Memory B cell (primary cell): ENCODE measurements at places on chromosomes 16 and 17.
A peak's percentile ranks its signal among the peaks of the same experiment; 100 is the strongest.

GRCh38 chr17:69333561-69333960 is 6.6 kb upstream of the ABCA5 start:
- DNase-seq, result no peak

DNA sequence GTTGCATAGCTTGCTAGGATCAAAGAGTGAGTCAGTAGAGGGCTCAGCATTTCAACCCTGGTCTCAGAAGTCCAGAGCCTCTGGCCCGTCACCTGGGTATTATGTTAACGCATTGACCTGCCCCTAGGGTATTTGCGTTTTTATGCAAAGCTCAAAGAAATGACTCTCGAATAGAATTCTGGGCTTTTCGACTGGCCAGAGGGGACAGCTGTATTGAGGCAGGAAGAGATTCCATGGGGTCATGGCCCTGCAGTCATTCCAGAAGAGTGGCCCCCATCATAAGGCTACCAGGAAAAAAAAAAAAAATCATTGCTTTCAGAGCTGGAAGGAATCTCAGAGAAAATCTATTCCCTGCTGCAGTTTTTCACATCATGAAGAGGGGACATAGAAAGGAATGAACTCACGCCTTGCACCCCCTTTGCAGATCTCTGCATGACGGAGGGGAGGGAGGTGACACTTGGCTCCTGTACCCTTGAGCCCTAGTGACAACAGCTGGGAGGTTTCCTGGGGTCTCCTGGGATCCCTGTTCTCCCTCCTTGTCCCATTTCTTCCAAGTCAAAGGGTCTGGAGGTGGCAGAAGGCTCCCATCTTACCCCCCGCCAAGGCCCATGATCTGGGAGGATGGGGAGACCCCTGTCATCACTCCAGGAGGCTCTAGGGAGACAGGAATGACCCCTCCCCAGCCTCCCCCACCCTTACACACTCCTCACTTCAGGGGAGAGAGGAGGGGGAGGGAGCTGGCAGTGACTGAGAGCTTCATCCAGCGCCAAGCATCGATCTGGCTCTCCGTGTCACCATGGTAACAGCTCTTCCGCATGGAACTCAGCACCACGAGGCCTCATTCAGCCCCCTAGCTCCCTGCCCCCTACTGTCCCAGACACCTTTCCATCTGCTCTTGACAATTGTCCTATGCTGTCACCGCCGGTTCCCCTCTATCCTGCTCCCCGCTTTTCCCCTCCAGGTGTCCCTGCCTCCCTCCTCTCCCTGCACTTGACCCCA is 35.8 kb downstream of the GP2 start:
- DNase-seq, result no peak

GRCh38 chr17:72113751-72114150 is 7.1 kb upstream of the SOX9 start:
- DNase-seq, result no peak

DNA sequence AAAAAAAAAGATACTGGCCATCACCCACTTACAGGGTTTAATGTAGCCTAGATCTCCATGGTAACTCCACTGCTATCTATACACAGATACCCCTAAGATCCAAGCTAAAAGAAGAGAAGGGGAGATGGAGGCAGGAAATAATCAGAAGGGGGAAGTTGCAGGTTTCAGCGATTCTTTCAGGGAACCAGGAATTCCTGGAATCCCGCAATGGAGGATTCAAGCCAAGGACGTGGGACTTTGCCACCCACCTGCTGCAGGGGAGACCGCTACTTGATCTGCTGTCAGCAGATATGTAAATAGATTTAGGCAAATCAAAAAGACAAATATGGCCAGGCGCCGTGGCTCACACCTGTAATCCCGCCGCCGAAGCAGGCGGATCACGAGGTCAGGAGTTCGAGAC is 121.1 kb downstream of the AIPL1 start:
- DNase-seq, result no peak

GRCh38 chr17:72215928-72216327 is 95.1 kb downstream of the SOX9 start:
- no peak for DNase-seq

GRCh38 chr17:45581860-45582259 is 91.3 kb upstream of the PLEKHM1 start:
- no peak for DNase-seq

DNA sequence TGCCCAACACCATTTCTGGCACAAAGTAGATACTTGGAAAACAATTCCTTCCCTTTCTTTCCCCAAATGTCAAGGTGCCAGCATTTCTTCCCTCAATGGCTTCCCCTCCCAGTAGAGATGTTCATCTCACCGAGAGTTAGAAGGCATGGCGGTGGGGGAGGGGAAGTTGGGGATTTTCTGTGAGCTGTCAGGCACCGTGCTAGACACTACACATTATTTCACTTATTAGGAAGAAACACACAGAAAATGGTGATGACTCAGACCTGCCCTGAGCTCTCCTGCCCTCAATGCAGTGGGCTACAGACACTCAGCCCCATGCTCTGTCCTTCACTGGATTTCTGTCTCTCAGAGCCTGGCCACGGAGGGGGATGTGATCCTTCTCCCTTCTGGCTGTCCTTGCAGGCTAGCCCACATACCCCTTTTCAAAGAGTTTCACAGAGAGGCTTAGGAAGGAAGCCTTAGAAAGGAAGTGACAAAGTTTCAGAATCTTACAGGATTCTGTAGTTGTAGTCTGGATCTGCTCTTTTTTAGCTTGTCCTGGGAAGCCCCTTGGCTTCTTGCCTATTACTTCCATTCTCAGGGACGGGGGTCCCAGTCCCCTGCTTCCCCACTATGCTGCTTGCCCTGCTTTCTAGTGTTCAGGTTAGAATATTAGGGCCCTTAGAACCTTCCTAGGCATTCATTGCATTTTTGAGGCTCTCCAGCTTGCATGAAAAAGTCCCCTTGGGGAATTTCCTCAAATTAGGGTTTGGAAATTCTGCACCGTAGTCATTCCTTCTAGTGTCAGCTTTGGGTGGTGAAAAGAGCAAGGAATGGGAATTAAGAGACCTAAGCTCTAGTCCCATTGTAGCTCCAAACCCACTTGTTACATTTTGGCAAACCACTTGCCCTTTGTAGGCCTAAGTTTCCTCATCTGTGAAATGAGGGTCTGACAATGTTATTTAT is 12.2 kb upstream of the CCL5 start:
- DNase-seq, result no peak

DNA sequence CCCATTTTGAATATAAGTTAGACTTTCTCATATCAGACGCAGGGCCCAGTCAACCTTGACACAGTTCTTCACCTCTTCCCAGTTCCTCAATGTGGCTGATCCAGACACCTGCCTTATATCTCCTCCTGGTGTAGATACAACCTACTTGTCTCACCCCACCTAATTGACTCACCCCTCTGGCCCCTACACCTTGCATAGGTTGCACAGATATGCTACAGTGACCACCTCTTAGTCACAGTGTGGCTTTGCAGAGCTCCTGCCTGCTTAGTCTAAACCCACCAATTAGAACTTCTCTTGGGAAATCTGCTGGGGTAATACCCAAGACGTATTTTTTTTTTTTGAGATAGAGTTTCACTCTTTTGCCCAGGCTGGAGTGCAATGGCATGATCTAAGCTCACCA is 16.8 kb downstream of the CHP2 start:
- no peak for DNase-seq

DNA sequence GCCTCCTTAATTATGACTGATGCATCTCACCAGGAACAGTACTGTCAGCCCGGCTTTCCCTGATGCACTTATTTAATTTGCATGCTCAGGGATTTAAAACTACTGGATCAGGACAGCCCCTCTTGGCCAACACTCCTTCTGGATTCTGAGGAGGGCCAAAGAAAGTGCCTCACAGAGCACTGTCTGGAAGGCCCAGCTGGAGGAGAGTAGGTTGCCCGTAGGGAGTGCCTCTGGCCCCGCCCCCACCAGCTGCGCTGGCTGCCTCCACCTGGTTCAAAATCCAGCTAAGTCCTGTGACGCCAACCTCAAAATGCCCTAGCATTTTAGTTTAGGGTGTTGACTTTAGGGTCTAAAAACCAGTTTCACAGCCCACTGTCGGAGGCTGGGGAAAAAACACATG is 49.4 kb upstream of the SREBF1 start:
- DNase-seq, result no peak

DNA sequence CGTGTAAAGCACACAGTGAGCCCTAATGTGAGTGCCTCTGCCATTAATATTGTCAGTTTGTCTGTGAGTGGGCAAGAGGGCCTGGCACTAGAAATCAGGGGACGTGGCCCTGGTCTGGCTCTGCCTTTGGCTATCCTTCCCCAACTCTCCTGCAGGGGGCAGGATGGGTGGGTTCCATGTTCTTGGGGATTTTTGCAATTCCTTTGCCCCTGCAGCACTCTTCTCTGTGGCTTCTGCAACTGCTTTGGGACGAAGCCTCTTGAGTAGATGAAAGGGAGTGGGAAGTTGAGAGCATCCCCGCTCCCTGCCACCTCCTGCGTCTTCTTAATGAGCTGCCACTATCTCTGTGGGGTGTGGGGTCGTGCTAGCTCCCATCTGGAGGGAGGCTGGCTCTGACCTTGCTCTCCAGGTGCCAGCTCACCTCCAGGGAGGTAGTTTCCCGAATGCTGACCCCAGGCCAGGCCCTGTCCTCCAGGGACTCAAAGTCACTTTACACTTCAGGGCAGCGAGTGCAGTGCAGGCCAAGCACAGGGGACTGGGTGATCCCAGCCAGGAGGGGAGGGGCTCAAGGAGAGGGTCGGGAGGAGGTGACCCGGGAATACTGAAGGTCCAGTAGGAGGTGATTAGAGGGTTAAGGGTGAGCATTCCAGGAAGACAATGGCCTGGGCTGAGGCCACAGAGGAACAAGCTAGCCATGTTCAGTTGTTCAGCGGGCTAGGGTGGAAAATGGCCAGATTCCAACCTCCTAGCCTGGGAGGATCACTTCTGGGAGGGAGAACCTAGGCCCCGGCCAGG is 121.0 kb upstream of the NLRP1 start:
- DNase-seq, result no peak

- no peak for DNase-seq
Observed at GRCh38 chr16:85673529-85674417, 15.0 kb downstream of the GINS2 start.

DNA sequence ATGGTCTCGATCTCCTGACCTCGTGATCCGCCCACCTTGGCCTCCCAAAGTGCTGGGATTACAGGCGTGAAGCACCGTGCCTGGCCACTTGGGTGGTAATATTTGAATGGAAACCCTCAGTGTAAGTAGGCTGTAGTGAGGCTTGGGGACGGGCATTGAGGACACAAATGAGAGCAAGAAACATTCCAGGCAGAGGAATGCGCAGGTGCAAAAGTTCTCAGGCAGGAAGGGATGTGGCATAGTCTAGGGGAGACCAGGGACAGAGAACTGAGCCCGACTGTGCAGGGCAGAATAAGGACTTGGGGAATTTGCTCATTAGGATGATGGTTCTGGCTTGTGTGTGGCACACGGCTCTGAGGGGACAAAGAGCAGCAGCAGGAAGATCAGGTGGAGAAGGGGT is 54.8 kb downstream of the GRB2 start:
- no peak for DNase-seq

GRCh38 chr16:4692460-4693295 is 684 bp upstream of the NUDT16L1 start:
- DNase-seq, result peak; percentile 26

DNA sequence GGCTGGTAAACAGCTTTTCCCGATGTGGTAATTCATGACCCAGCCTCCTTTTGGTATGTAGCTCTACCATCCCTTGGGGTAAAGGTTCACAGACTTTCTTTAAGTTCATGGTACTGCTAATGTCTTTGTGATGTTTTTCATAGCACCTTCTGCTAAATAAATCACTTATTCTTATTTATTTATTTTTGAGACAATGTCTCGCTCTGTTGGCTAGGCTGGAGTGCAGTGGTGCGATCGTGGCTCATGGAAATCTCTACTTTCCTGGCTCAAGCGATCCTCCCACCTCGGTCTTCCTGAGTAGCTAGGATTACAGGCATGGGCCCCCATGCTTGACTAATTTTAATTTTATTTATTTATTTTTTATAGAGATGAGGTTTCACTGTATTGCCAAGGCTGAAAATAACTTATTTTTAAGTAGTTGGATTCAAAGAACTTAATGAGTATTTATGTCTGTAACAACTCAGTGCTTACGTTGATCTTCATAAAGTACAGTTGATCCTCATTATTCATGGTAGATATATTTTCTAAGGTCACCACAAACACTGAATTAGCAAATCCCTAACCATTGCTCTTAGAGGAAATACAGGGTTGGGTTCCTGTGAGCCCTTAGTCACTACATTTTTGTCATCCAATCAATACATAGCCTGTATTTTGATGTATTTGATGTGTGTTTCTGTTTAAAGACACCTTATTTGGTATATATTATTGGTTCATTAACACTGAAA is 97.1 kb downstream of the SHISA9 start:
- no peak for DNase-seq

- DNase-seq, result no peak
Observed at GRCh38 chr16:72554935-72555334, 383.0 kb upstream of the PMFBP1 start.

DNA sequence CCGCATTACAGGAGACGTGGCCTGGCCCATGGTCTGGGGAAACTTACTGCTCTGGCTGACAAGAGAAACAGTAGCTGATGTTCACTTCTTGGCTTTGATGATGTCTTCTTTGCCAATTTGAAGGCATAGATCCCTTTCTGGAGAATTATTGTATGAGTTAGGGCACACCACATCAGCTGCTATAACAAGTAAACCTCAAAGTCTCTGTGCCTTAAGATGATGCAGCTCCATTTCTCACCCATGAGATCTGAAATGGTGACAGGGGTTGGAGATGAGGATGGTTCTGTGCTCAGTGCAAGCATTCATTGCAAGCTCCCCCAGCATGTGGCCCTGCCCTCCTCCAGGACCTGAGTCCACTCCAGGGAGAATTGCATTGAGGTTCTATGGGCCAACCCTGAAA is 157.4 kb downstream of the IRX5 start:
- DNase-seq, result no peak

DNA sequence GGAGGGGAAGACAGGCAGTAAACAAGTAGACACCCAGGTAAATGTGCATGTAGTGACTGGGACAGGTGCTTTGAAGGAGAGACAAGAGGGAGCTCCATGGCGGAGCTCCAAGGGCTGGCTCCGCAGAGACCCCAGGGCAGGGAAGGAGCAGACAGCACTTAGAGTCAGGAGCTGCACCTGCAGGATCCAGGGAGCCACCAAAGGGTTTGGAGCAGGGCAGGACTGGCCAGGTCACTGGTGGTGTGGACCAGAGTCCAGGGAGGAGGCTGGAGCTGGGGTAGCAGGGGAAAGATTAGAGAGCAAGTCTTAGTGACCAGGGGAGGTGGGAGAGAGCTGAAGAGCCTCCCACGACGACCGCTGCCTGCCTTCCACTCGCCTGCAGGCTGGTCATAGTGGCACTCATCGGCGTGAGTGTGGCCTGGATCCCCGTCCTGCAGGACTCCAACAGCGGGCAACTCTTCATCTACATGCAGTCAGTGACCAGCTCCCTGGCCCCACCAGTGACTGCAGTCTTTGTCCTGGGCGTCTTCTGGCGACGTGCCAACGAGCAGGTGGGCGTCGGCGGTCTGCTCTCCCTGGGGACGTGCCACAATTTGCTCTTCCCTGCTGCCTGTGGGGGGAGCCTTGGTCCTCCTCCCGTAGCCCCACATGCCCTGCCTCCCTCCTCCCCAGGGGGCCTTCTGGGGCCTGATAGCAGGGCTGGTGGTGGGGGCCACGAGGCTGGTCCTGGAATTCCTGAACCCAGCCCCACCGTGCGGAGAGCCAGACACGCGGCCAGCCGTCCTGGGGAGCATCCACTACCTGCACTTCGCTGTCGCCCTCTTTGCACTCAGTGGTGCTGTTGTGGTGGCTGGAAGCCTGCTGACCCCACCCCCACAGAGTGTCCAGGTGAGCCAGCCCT is 14.7 kb upstream of the FAM83G start:
- DNase-seq, result no peak

- no peak for DNase-seq
Observed at GRCh38 chr16:85027958-85028684, 526 bp downstream of the KIAA0513 start.
